ENCODE measurements at places on chromosomes 11 and 22.
A peak's percentile ranks its signal among the peaks of the same experiment; 100 is the strongest.

DNA sequence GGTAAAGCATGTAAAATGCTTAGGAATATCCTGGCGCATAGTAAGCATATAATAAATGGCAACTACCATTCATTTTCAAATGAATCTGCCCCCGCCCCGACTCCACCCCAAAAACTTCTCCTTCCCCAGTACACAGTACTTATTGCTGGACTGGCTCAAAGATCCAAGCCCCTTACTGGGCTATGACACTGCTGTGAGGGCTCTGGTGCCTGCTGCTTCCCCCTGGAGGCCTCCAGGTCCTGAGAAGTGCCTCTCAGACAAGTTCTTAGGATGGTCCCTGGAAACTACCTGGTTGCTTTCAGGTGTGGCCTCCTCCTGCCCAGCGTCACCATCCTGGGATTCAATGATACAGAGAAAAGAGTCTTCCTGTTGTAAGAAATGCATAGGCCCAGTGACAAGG is 190.6 kb upstream of the NTM start:
- no peak for DNase-seq

- DNase-seq: no peak
These were observed 30.5 kb downstream of the CD82 start for GRCh38 chr11:44595964-44596381.

GRCh38 chr22:44410451-44410991 is 87.5 kb downstream of the RTL6 start:
- DNase-seq: no peak

DNA sequence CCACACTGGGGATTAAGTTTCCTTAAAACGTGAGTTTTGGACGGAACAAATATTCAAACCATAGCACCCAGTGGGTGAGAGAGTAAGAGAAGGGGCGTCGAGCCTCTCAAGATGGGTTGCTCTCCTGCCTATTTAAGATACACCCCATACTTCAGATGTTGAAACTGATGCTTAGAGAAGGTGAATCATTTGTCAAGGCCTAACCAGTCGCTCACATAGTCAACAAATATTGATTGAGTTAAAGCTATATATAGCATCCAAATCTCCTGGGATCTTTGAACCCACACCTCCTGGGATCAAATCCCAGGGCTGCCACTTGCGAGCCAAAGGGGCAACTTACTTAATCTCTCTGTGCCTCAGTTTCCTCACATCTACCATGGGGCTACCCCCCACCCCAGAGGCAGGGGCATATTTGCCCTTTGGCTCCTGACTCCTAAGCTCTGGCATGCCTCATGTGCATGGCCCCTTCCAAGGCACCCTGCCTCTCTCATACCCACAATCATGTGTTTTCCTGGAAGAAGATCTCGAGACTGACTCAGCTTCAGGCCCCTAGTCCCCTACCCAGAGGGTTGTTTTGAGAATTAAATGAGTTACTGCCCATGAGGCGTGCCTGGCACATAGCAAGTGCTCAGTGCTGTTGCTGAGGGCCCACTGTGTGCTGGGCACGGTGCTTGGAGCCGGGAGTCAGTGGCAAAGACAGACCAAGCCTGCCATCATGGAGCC is 19.0 kb upstream of the PDGFB start:
- no peak for DNase-seq

GRCh38 chr11:93289782-93290463 is 40.6 kb upstream of the DEUP1 start:
- no peak for DNase-seq

GRCh38 chr11:58796333-58796732 is 48.2 kb downstream of the GLYATL2 start:
- DNase-seq: no peak

DNA sequence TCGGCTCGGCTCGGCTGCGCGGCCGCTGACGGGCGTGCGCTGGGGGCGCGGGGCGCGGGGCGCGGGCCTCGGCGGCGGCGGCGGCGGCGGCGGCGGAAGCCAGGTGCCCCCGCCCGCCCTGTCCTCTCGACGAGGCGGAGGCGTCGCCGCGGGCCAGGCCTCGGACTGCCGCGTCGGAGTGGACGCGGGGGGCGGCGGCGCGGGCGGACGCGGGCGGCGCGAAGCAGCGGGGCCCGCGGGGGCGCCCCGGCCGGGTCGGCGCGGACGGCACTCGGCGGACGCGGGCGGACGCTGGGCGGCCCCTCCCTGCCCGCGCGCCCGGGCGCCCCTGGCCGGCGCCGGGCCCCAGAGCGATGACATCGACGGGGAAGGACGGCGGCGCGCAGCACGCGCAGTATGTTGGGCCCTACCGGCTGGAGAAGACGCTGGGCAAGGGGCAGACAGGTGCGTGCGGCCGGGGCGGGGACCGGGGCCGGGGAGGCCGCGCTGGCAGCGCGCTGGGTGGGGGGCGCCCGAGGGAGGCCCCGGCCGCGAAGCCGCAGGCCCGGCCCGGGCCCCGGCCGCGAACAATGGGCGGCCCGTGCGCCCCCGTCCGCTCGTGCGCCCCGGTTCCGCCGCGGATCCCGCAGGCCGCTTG is at the start of gene BRSK2:
TSS of gene BRSK2 (plus strand) at position 3 of the 637 bp plus-strand sequence. CDS start at position 354, 351 bp downstream.
- DNase-seq: no peak

GRCh38 chr11:15716550-15716949 is 601.8 kb downstream of the INSC start:
- DNase-seq: no peak

GRCh38 chr22:30444632-30445437 is 19.3 kb downstream of the MTFP1 start:
- DNase-seq: peak; percentile 62

DNA sequence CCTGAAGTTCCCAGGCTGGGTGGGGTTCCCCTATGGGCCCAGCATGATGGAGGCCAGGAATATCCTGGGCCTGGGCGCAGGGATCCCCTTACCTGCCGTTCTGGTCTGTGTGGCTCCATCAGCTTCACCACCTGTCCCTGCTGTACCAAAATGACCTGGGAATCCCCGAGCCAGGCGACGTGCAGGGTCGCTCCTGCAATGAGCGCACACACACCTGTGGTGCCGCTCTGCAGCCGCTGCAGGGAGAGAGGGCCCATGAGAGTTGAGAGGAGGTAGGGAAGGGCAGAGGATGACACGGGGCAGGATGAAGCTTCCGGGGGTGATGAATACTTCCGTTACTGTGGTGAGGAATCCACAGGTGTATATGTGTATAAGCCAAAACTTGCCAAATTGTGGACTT is 21.6 kb downstream of the PPM1F start:
- no peak for DNase-seq

GRCh38 chr11:61293867-61294716 is 1.0 kb downstream of the VWCE start:
- peak; percentile 67 for DNase-seq

DNA sequence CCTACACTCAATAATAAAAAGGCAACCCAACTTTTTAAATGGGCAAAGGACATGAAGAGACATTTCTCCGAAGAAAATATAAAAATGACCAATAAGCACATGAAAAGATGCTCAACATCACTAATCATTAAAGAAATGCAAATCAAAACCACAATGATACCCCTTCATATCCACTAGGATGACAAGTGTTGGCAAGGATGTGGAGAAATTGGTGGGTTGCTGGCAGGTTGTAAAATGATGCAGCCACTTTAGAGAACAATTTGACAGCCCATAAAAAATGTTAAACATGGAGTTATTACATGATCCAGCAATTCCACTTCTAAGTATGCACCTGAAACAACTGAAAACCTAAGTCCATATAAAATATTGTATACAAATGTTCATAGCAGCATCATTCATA is 73.2 kb upstream of the LMO2 start:
- DNase-seq: no peak

DNA sequence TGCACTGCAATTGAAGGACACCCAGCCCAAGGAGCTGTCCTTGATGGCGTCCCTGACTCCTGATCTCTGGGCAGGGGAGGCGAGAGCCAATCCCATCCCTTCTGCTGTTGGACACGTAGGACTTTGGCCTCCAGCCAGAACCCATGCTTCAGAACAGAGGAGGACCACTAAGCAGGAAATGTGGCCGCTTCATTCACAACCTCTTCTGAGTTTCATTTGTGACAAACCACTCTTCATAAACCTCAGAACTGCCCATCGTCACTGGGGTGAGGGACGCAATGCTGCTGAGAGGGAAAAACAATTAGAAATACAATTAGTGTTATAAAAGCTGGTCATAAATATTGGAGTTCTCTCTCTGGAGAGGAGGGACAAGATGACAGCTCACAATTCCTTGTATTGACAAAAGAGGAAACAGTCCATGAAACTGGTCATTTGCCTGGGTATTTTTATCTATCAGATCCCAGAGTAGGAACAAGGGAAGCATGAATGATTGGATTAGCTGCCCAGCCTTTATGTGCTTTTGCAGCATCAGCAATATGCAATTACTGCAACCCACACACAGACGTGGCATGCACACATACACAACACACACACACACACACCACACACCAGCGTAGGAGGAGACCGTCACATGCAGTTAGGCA is 216.5 kb upstream of the CADM1 start:
- no peak for DNase-seq

GRCh38 chr11:69962152-69962551 is 116.0 kb upstream of the ANO1 start:
- DNase-seq: no peak

- DNase-seq: no peak
These were observed 35.7 kb upstream of the KLHL35 start for GRCh38 chr11:75468534-75469340.

GRCh38 chr22:49202226-49202625 is 625.4 kb downstream of the BRD1 start:
- no peak for DNase-seq

DNA sequence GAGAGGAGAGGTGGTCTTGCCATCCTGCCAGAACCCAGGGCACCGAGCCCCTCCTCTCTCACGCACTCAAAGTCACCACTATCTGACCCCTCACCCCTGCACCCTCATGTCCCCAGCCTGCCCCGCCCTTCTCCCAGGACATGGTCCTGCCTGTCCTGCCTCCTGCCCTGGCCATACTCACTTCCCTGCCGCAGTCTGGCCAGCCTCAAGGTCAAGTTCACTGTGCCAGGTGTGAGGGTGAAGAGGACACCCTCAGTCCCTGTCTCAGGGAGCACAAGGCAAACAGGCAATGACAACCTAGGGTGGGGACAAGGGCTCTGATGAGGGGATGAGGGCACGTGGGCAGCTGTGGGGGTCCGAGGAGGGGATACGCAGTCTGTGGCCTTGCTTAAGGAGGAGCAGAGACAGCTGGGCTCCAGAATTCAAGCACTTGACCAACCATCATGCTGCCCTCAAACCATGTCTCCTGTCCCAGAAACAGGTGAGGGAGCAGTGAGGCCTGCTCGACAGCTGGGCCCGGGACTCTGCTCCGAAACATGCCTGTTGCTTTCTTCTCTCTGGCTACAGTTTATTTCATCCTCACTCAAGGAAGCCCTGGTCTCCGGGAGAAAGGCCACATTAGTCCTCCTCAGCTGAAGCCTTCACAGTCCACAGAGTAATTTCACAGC is 36.6 kb downstream of the PDGFB start:
- no peak for DNase-seq

DNA sequence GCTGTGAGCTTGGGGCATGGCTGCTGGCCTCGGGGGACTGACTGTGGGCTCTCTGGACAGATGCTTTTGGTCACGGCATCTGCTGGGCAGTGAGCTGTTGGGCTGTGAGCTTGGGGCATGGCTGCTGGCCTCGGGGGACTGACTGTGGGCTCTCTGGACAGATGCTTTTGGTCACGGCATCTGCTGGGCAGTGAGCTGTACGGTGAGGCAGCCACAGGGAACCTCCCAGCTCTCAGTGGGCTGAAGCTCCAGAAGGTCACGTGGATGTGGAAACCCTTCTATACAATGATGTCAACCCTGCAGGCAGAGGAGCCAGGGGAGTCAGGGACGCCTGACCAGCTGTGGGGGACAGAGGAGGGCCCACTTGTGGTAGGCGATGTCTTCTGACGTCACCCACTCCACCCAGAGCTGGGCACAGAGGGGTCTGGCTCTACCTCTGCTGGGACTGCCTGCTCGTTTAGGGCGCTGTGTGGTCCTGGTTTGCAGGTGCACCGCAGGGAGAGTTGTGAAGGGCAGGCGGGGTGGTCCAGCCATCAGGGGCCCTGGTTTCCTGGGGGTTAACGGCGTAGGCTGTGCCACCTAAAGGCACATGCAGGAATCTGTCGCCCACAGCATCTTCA is 1331.3 kb downstream of the BRD1 start:
- no peak for DNase-seq

GRCh38 chr11:100759106-100759505 is 72.0 kb downstream of the ARHGAP42 start:
- no peak for DNase-seq

DNA sequence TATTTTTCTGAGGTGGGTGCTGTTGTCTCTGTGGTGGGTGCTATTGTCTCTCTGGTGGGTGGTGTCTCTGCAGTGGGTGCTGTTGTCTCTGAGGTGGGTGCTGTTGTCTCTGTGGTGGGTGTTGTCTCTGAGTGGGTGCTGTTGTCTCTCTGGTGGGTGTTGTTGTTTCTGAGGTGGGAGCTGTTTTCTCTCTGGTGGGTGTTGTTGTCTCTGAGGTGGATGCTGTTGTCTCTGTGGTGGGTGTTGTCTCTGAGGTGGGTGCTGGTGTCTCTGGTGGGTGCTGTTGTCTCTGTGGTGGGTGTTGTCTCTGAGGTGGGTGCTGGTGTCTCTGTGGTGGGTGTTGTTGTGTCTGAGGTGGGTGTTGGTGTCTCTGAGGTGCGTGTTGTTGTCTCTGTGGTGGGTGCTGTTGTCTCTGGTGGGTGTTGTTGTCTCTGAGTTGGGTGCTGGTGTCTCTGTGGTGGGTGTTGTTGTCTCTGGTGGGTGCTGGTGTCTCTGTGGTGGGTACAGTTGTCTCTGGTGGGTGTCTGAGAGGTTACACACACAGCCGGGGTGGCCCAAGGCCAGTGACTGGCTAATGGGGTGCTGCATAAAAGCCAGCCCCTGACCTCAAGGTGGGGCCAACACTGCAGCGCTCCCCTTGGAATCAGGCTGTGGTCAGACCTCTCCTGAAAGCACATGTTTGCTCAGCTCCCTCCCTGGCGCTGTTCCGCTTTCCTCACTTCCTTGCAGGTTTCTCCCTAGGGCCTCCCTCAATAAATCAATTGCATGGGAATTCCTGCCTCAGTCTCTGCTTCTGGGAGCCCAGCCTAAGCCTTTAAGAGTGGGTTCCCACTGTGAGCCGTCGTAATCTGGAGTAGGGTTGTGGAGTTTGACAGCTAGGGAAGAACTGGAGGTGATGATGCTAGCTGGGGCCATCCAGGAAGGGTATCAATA is 31.0 kb upstream of the XBP1 start:
- no peak for DNase-seq

GRCh38 chr11:112195951-112196351 is 20.6 kb downstream of the BCO2 start:
- no peak for DNase-seq

GRCh38 chr11:95121698-95122097 is 32.1 kb downstream of the ENDOD1 start:
- no peak for DNase-seq

GRCh38 chr11:110525883-110526282 is 96.1 kb downstream of the FDX1 start:
- no peak for DNase-seq

GRCh38 chr11:130486391-130486836 is 38.0 kb downstream of the ADAMTS15 start:
- no peak for DNase-seq
